ENCODE measurements at places on chromosomes 5 and 9. TPM values are rescaled to one million over a fixed set of nuclear protein-coding genes. Genes with fewer than 3 reads are reported as not detected.

DNA sequence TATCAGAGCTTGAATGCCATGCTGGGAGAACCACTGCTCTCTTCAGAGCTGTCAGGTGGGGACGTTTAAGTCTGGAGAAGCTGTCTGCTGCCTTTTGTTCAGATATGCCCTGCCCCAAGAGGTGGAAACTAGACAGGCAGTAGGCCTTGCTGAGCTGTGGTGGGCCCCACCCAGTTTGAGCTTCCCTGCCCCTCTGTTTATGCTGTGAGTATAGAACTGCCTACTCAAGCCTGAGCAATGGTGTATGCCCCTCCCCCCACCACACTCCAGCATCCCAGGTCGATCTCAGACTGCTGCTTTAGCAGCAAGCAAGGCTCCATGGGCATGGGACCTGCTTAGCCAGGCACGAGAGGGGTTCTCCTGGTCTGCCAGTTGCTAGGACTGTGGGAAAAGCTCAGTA is 362.3 kb downstream of the FAM170A start:
- DNase-seq: no peak

DNA sequence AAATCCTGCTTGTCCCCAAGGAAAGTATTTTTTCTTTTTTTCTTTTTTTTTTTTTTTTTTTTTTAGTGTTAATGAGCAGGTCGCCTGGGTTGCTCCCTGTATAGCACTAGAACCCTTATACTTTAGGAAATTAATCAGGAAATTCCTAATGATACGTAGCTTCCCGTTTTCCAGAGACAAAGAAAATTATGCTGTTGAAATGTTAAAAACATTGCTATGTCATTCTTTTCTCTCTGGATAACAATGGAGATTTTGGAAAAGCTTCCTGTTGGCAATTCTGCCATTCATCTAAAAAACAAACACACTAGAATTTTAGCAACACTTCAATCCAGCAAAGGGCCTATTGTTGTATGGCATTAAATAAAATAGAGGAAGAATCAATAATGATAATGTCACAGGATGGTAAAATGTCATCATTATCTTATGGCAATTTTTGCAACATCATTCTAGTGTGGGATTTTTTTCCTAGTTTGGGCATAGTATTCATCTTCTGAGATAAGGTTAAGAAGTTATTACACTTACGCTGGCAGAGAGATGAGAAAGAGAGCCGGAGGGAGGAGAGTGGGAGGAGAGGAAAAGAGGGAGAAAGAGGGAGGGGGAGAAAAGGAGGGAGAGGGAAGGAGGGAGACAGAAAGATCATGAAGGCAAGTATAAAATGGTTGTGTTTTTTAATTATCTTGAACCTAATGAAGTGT is 315.8 kb upstream of the PDE4D start:
- DNase-seq: no peak

GRCh38 chr9:93139365-93140182 is 5.5 kb upstream of the NINJ1 start:
- no peak for DNase-seq

The HCN1 gene
- total RNA-seq: not detected

Data from kidney epithelial cell (primary cell).